CD8-positive, alpha-beta T cell (primary cell): ENCODE measurements at places on chromosomes 16 and 17.

- DNase-seq: no peak
Observed at GRCh38 chr17:66952031-66952524, 12.4 kb upstream of the CACNG4 start.

DNA sequence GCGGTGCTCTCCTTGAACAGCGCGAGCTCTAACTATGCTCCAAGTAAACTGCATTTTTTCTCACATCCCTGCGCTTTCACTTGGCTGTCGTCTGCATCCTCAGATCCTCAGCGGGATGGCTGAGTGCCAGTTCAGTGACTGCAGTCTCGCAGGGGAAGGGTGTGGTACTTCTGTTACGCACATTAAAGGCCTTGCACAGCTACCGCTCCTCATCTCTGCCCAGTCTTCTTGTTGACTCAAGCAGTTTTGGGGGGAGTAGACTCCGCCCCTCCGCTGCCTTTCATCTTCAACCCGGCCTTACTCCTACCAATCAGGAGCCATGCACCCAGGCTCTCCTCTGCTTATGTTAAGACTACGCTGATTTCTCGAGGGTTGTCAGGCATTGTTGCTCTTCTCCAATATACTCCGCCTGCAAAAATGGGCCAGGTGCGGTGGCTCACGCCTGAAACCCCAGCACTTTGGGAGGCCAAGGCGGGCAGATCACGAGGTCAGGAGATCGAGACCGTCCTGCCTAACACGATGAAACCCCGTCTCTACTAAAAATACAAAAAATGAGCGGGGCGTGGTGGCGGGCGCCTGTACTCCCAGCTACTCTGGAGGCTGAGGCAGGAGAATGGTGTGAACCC, 10.0 kb downstream of the ATP5PD start:
- DNase-seq: peak; percentile 98

- DNase-seq: no peak
Observed at GRCh38 chr16:2194166-2194834, 2.1 kb downstream of the CASKIN1 start.

DNA sequence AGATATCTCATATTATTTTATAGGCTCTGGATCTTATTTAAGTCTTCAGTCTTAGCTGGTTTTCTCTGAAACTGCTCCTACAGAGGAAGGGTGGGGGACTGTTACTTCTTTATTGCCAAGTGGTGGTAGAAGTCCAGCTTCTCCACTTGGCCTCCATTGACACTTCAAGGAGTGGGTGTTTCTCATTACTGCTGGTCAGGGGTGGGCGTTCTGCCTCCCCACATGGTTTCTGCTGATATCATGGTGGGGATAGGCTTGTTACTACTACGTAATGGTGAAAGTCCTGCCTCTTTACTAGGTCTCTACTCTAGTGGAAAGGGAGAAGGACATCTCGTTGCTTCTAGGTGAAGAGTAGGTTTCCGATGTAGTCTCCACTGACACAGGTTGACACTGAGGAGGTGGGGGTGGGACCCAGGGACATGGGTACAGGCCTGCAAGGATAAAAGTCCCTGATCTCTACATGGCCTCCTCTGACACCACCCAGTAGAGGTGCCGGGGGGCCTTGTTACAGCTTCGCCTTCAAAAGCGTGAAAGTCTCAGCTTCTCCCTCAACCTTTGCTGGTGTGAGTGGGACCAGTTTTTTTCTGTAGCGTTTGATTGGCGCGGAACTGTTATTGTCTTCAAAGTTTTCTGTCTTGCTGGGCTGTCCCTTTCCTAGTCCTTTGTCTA, 20.3 kb downstream of the PRAC1 start:
- DNase-seq: no peak

GRCh38 chr17:80585890-80586845, 41.5 kb downstream of the RPTOR start:
- DNase-seq: no peak

GRCh38 chr16:84517366-84517765, 12.9 kb upstream of the MEAK7 start:
- no peak for DNase-seq

DNA sequence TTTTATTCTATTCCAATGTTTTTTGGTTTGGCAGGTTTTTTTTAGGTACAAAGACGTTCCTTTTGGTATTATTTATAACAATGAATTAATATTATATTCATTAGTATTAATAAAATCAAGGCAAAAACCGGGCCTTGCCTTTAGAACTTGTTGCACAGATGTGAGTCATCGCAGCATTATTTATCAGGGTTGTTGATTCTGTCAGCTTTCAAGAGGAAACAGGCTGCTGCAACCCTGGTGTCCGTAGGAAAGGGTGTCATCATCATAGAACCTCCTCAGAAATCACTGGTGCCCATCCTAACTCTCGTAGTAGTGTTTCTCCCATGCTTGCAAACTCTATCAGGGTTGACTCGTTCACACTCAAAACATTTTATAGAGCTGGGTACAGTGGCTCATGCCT, 10.2 kb upstream of the LRRC37B start:
- DNase-seq: no peak

DNA sequence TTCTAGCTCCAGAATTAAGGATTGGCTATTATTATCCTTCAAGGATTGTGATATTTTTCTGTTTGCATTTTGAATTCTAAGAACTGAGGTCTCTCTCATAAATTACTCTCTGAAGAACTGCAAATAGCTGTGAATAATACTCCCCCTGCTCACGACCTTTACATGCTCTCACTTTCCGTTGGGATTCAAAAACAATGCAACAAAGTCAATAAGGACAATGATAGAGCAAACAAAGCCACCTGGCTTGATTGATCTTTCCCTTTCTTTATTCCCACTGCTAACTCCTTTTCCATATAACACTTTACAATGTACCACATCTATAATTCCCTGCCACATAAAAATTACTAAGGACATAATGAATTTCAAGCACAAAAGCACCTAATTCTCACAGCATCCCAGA, 523.0 kb upstream of the CA10 start:
- no peak for DNase-seq

DNA sequence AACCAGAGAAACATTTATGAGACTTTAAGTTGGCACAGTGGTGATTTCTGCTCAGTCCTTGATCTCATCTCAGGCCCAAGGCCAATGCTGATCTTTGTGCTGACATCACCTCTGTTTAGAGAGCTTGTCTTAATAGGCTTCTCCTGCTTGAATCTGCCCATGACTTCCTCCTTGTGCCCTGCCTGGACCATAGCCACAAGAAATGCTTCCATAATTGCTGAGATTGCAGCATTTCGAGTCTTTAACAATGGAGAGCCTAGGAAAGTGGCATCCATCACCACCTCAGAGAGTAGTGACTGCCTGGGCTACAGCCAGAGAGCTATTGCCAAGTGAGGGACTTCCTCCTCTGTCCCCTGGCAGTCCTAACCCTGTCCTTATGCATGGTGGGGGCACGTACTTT, 25.1 kb upstream of the MMP2 start:
- no peak for DNase-seq

GRCh38 chr17:64296246-64296645, 33.2 kb upstream of the TEX2 start:
- no peak for DNase-seq

DNA sequence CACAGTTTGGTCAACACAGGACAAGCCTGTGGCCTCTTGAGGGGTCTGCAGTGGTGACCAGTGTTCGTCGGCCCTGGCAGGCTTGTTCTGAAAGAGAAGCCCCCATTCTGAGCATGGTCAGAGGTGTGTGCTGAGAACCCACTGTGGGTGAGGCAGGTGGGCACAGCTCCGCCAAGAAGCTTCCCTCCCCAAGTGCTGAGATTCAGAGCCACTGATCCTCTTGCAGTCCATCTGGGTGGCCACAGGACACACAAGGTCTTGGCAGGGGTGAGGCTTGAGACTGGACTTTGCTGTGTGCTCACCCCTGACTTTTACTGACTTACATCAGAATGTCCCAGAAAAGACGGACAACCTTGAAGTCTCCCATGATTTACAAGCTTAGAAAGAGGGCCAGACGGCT, 18.7 kb downstream of the MPRIP start:
- DNase-seq: no peak

GRCh38 chr16:85718682-85719081, 29.9 kb upstream of the GINS2 start:
- DNase-seq: no peak

DNA sequence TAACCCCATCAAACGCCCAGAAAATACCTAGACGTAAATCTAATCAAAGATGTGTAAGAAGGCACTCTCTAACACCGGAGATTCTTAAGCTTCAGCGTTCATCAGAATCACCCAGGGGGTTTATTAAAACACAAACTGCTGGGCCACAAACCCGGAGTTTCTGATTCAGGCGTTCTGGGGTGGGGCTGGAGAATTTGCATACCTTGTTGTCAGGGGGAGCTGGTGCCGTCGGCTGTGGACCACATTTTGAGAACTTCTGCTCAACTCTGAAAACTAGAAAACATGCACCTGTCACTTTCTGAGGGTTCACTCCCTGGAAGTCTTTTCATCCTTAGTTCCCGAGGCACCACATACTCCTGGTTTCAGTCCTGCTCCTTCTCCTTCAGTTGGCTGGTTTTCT, 48.6 kb upstream of the WSCD1 start:
- no peak for DNase-seq

GRCh38 chr16:77336637-77337036, 98.2 kb downstream of the ADAMTS18 start:
- DNase-seq: no peak

- DNase-seq: no peak
Observed at GRCh38 chr17:31385428-31386285, 5.8 kb upstream of the RAB11FIP4 start.
